ENCODE measurements at places on chromosomes 11 and 22. TPM values are rescaled to one million over a fixed set of nuclear protein-coding genes. Genes with fewer than 3 reads are reported as not detected.

Gene FOLR1
- not detected for polyA plus RNA-seq

Gene RAB3IL1
- polyA plus RNA-seq: not detected

Gene GNAZ
- polyA plus RNA-seq: 2.8 TPM

Gene CSF2RB
- 22.0 TPM for polyA plus RNA-seq

Gene C11orf91
- not detected for polyA plus RNA-seq

Gene C11orf87
- polyA plus RNA-seq: not detected

Gene CAPN5
- 0.78 TPM for polyA plus RNA-seq
